ENCODE measurements at places on chromosomes 6 and 20.

DNA sequence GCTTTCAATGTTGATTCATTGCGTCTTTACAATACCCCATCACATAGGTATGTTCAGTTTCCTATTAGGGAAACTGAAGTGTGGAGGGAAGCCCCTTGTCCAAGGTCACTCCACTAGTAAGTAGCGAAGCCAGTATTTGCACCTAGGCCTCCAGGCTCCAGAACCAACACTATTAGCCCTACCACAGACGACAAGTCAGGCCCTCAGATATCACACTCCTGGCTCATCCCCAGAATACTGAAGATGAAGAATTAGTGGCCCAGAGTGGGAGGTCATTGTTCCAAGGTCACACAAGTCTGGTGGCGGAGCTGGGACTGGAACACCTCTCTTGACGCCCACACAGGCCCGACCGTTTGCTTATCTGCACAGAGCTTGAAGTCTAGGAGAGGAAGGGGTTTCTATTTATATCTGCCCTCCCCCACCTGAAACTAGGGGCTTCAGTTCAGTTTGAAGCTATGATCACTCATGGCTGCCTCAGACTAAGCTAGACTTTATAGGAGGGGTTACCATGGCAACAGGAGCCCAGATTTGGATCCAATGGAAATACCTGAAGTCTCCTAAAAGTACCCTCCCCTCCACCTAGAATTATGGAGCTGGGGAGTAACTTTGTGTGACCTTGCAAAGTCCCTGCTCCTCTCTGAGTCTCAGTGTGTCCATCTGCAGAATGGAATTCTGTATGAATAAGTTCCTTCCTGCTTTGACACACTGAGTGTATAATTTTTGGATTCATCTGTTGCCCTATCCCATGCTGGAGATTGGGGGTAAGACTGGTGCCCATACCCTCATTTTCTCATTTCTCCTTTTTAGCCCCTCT lies 2.2 kb downstream of the SNTA1 start:
- no peak for DNase-seq

- no peak for DNase-seq
These were observed 751.2 kb downstream of the HDGFL1 start for GRCh38 chr6:23320471-23321015.

GRCh38 chr20:15699431-15700146 lies 873.7 kb downstream of the KIF16B start:
- no peak for DNase-seq

- DNase-seq = no peak
These were observed 384.3 kb downstream of the CD83 start for GRCh38 chr6:14501914-14502313.

- DNase-seq = no peak
These were observed 258.4 kb upstream of the CITED2 start for GRCh38 chr6:139632840-139633239.

DNA sequence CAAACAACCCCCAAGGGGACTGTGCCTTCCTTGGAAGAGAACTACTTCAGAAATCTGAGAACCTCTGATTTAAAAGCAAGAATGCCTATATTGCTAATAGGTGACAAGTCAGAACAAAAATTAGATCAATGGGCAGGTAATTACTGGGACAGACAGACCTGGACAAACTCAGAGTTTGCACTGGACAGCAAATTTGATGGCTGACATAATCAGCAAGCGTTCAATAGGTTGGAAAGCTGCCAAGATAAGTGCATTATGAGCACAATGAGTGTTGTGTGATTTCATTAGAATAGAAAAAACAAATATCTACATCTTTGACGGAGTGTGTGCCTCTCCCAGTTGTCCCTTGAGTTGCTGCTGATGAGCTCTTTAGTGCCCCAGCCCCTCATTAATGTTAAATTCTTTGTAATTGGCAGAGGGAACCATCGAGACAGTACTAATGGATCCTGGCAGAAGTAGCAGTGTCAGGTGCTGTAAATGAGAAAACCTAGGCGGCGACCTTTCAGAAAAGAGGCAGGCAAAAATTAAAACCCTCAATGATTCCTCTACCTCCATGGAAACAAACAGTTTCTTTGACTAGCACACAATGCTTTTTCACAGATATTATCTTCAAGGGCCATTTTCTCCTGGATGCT lies 116.5 kb upstream of the COL21A1 start:
- DNase-seq = no peak

- no peak for DNase-seq
These were observed 3.9 kb upstream of the MICB start for GRCh38 chr6:31493875-31494694.

- no peak for DNase-seq
These were observed 423.8 kb upstream of the ADGRB3 start for GRCh38 chr6:68211242-68211795.

GRCh38 chr6:80579391-80580023 lies 473.0 kb downstream of the BCKDHB start:
- DNase-seq = no peak

DNA sequence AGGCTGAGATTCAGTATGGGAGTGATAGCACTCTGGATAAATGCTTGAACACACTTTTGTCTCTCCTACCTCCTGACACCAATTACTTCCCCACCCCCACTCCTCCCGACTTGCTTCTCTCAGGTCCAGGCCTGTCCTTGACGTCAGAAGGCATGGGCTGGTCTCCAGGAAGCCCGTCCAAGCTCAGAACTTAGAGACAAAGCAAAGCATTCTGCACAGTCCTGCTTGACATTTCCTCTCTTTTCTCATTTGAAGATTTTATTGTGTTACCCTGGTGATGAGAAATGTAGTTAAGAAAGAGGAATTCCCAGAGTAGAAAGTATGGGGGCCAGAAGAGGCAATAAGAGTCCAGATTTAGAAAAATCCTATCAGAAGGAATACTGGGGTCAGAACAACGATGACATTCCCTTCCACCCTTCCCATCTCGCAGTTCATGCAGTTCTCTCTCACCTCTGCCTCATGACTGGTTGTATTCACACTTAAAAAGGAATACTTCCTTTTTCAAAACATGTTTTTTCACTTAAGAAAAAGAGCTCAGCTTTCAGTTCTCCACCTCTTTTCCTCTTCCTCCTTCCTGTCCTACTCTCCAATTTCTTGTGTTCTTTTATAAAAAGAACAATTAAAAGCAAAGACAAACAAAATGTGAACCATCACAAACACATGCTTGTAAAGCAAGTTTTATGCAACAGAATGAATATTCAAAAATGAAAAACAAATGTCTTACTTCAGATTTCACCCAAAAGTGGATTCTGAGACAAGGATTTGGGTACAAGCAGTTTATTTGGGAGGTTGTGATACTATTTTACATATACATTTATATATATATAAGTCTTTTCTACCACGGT lies 18.5 kb upstream of the FAM184A start:
- DNase-seq = peak; percentile 24

- no peak for DNase-seq
These were observed 87.4 kb downstream of the ARID1B start for GRCh38 chr6:156864557-156864956.

All from NCI-H446 treated with DMSO at 0.1 percent for 48 hours (cell line).